ENCODE measurements at places on chromosomes 6 and 20.

GRCh38 chr6:83808926-83809325, 44.2 kb upstream of the RIPPLY2 start:
- no peak for DNase-seq

DNA sequence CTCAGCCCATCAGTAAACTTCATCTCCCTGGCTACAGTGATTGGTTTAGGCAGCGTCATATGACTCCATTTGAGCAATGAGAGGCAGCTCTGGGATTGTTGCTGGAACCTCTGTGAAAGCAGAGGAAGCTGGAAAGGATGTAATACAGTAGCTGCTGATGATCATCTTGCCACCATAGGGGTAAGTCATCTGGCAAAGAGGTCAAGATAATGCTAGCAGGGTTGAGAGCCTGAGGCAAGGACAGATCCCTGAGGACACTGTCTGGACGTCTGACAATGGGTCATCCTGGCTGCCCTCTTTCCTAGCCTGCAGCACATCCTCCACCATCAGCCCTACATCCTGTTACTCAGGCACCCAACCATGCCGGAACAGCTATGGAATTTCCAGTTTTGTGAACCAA, 25.5 kb upstream of the FKBP1A start:
- DNase-seq: no peak

- DNase-seq: no peak
Measured at GRCh38 chr6:7841781-7842468, 68.7 kb downstream of the TXNDC5 start.

DNA sequence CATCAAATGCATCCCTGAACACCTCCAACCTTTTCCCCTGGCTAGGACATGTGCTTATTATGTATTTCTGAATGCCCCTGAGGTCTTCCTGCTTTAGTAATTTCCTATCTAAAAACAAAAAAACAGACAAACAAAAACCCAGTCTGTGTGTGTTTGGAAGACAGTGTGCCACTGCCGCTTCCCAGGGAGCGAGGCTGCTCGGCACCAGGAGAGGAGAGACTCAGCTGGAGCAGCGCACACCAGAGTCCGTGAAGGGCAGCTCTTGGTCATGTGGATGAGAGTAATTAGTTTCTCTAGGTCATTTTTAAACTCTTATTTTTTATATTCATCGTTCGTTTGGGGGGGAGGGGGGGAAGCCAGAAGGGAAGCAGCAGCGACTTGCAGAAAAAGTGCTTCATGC, 10.0 kb upstream of the ANKRD60 start:
- DNase-seq: no peak

DNA sequence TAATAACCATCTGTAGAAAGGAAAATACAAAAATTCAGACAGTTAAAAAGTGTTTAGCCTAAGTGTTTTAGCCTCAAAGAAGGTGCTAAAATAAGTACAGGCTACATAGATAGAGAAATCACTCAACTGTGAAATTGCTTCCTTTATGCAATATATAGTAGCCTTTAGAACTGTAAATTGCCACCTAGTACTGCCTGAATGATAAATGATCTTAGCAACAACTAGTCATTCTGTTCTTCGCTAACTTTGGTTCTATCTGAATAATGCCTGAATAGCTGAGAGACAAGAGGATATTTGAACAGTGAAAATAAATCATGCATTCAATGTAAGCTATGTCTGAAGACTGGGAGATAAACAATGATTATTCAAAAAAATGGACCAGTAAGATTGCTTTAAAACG, 603.3 kb upstream of the PTCHD4 start:
- DNase-seq: no peak

GRCh38 chr20:45578231-45578630, 853 bp downstream of the WFDC8 start:
- no peak for DNase-seq

GRCh38 chr6:151056230-151056907, 183.4 kb upstream of the AKAP12 start:
- no peak for DNase-seq

- DNase-seq: no peak
Measured at GRCh38 chr20:10590950-10591671, 82.7 kb downstream of the JAG1 start.

GRCh38 chr20:22680031-22680740, 95.8 kb upstream of the FOXA2 start:
- no peak for DNase-seq

- no peak for DNase-seq
Measured at GRCh38 chr6:128241216-128241615, 279.2 kb downstream of the PTPRK start.

DNA sequence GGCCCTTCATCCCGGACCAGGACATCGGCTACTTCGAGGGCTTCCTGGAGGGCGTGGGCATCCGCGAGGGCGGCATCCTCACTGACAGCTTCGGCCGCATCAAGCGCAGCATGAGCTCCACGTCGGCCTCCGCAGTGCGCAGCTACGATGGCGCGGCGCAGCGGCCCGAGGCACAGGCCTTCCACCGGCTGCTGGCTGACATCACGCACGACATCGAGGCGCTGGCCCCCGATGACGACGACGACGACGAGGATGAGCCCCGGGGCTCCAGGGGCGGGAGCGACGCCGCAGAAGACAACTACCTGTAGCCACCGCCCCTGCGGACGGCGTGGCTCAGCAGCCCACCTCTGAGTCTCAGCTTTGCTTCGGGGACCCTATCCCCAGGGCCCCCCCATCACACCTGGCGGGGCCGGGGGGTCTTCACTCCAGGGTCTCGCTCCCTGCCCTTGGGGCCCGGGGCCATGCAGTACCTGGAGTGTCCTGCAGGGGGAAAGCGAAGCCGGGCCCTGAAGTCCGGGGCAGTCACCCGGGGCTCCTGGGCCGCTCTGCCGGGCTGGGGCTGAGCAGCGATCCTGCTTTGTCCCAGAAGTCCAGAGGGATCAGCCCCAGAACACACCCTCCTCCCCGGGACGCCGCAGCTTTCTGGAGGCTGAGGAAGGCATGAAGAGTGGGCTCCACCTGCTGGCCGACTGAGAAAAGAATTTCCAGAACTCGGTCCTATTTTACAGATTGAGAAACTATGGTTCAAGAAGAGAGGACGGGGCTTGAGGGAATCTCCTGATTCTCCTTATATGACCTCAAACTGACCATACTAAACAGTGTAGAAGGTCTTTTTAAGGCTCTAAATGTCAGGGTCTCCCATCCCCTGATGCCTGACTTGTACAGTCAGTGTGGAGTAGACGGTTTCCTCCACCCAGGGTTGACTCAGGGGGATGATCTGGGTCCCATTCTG, 20.8 kb upstream of the HCK start:
- DNase-seq: peak; percentile 32

DNA sequence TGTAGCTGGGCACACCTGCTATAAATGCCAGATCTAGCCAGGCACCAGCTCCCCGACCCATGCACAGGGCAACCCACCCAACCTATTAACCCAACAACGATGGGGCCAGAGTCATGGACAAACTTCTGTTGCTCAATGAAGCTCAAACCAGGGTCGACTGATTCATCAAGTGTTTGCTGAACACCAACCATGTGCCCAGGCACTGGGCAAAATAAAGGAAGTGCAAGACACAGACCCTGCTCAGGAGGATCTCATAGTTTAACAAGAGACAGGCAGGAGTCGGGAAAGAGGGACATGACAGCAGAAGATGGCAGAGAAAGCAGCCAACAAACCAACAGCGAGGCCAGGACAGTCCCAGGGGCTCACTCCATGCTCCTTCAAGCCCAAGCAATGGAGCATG, 18.8 kb downstream of the KCNK5 start:
- no peak for DNase-seq

DNA sequence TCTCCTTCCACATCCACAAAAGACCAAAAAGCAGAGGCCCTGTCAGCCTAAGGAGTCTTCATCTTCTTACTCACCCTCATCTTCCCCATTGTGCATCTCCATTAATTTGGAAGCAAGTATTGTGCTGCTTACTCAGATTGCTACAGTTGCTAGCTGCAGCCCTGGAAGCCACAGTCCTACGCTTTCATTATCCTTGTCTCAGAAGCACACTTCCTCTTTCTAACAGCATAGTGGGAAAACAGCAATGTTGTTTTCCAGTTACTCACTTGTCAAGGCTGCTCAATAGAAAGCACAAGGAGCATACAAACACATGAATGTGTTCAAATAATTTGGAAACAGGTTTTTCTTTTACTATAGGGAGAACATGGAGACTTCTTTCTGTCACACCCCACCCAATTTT, 76.6 kb upstream of the RBM24 start:
- DNase-seq: no peak

- no peak for DNase-seq
Measured at GRCh38 chr6:21935561-21936028, 342.0 kb downstream of the SOX4 start.

DNA sequence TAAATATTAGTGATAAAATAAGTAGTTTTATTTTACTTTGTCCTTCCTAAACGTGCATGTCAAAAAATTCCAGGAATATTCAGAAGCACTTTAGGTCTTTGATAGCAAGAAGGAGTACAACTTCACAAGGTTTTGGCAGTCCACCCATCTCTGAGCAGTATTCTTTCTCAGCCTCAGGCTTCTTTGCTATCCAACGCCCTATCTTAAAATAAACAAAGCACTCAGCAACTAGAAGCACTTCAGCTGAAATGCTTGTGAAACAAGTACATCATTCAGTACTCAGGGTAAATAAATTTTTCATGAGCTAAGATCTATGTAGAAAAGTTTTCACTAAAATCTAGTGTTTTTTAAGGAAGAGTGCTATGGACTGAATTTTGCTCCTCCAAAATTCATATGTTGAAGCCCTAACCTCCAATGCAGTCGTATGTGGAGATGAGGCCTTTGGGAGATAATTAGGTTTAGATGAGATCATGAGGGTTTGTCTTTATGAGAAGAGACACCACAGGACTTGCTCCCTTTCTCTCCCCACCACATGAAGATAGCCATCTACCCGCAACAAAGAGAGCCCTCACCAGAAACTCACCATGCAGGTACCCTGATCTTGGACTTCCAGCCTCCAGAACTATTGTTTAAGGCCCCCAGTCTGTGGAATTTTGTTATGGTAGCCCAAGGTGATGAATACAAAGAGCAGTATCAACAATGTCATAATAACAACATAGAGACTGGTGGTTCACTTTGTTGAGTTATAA, 539.1 kb downstream of the TFAP2A start:
- DNase-seq: no peak

- DNase-seq: no peak
Measured at GRCh38 chr20:49999329-49999728, 16.5 kb downstream of the SNAI1 start.

- no peak for DNase-seq
Measured at GRCh38 chr20:37498066-37498665, 22.9 kb upstream of the NNAT start.

- no peak for DNase-seq
Measured at GRCh38 chr6:136503303-136504029, 46.8 kb downstream of the MAP7 start.

DNA sequence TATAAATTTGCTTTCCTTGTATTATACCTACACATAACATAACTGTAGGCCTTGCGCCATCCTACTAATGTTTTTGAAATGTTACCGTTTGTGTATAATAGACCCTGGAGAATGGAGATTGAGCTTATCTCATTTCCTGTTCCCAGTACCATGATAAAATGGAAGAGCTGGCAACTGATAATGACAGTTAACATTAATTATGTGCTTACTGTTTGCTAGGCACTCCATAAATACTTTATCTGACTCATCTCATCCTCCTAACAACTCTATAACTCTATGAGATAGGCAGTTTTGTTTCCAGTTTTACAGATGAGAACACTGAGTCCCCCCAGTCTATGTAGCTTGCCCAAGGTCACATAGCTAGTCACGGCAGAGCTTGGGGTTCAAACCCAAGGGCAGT, 396.7 kb downstream of the SYNE1 start:
- DNase-seq: no peak

DNA sequence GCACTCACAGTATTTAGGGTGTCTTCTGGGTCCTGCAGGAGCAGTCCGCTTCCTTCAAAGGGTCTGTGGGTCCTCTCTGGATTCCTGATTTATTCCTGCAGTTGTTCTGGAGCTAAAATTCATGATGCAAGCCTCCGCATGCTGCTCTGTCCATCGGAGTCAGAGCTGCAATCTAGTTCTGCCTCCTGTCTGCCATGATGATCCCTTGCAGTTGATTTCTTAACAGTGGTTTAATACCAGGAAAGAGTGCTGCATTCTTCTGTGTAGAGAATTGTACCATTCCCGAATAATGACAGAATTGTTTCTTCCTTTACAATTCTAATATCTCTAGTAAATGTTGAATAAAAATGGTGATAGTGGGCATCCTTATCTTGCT, 72.0 kb upstream of the B3GAT2 start:
- no peak for DNase-seq

- DNase-seq: no peak
Measured at GRCh38 chr6:31794866-31795615, 511 bp downstream of the VARS1 start.

DNA sequence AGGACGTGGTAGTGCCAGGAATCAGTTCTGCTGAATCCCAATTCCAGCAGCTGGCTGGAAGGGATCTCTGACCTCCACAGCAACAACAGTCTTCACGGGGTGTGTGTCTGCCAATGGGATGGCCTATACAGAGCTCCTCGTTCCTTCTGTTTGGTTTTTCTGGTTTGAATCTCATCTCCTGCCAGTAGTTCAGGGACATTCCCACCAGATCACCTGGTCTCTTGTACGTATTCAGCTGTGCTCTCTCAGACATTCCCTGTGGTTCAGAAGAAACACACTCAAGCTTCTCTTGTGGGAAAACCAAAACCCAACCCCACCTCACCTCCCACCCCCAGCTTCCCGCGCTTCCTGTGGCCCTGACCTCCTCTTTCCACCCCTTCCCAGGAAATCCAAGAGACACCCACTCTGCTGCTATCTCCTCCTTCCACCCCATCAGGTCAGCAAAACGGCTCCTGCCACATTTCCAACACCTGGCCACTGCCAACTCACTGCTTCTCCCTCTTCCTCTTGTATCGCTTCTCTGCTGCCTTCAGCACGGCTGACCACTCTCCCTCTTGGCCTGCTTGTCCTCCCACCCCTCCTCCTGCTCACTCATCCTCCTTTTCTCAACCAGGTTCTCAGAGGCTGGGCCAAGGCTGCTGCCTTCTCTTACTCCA, 63.3 kb upstream of the PTGIS start:
- DNase-seq: no peak

- DNase-seq: no peak
Measured at GRCh38 chr20:18005170-18005989, 36.6 kb downstream of the MGME1 start.

DNA sequence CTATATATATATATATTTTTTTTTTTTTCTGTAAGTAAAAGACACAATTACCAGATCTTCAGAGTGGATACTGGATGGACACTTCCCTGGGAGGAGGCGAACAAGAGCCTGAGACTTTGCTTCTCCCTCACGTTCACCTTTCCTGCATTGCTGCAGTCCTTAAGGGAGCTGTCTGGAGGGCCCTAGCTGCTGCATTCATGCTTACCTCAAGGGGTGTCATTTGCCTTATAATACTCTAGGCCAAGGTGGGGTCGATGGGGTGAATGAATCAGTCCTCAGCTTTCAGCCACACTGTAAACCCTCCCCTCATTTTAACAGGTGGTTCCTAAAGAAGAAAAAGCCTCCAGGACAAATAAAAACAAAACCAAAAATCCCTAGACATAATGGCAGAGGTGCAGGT, 34.8 kb upstream of the CD83 start:
- DNase-seq: no peak

All from stimulated activated CD8-positive, alpha-beta memory T cell treated with anti-CD3 and anti-CD28 coated beads, Interleukin-15, amount 100 ng/mL, for 1 hour (primary cell).